ENCODE measurements at places on chromosomes 1 and 21.

GRCh38 chr21:14987370-14988170 lies 77.2 kb downstream of the NRIP1 start:
- no peak for DNase-seq

GRCh38 chr21:23245255-23245654 lies 2247.0 kb downstream of the NCAM2 start:
- no peak for DNase-seq

DNA sequence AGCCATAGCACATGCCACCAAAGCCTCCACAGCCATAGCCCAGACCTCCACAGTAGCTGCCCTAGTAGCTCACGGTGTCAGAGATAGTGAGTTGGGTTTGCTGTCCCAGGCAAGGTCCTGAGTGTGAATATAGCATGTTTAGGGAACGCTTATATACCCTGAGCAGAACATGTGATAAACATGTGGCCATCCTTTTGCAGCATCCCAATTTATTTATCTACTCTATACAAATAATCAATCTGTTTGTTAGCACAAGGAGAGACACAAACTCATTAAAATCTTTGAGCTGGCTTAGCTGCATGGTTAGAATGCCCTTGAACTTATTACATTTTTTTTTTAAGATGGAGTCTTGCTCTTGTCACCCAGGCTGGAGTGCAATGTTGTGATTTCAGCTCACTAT lies at the start of gene KRTAP19-2:
KRTAP19-2 (minus strand) TSS at position 101 of the 400 bp plus-strand sequence; CDS start at position 13, 88 bp downstream.
- no peak for DNase-seq

DNA sequence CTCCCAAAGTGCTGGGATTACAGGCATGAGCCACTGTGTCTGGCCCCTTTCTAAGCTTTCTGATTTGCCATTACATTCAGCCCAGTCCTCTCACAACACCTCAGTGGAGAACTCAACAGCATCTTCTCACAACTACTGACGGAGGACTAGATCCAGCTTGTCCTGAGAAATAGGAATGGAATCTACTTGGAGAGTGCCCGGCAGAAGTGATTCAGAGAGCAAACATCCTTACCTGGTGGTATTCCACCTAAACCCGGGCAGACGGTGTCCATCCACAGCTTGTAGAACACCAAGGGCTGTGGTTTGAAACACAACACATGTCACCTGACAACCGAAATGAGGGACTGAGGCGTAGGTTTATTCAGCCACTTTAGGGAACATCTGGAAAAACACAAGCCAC lies 28.8 kb upstream of the CCSAP start:
- DNase-seq = no peak

- DNase-seq = no peak
Observed at GRCh38 chr1:154837672-154838171, 32.4 kb downstream of the KCNN3 start.

DNA sequence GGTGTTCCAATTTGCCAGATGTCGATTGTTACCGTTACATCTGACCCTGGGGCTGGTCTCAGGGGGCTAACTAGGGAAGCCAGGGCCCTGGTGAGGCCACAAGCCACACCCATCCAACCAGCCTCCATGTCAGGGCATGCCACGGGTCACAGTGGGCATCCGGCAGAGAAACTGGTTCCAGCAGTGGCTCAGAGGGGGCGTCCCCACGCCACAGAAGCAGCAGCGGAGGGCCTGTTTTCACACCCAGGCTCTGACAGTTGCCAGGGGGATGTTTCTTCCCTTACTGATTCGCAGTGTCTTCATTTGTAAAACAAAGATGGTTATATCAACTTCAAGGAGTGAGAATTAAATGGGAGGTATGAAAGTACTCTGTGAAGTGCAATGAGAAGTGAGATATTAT lies 75.0 kb upstream of the COX20 start:
- DNase-seq = no peak

- no peak for DNase-seq
Observed at GRCh38 chr1:9670085-9670484, 18.6 kb downstream of the PIK3CD start.

DNA sequence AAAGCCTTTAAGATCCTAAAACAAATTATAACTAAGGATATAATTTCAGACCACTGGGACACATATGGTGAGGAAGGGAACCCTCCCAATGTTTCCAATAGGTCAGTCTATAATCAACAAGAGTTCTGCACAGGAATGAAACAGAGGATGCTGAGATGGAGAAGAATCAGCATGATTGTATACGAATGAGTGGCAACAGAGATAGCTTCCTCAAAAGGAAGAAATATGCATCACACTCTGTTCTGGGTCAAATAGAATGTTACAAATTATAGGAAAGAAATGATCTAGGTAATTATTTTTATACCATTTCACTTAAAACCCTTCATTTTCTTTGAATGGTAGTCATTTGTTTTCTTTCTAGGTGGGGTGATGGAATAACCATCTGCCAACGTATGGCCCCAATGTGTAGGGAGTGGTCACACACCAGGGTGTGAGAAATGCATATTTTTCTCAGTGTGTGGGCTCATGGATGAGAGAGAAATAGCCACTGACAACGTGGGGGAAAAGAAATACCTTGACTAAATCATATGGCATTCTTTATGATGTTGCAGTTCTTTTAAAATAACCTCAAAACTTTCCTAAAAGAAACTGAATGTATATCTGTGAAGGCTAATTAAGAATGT lies 104.6 kb upstream of the IVNS1ABP start:
- no peak for DNase-seq

DNA sequence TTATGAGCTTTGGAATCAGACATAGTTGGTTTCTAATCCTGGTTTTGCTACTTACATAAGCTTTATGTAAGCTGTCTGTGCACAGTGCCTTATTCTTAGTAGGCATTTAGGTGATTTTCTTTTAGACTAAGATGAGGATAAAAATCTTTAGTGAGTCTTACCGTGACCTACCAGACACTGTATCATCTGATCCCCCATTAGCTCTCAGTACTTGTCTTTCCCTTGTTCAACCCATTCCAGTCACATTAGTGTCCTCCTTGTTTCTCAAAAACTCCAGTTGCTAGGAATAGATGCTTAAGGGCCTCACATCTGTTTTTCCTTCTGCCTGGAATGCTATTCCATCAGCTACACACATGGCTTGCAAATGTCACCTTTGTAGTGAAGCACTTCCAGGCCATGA lies 18.8 kb downstream of the PPP1R12B start:
- no peak for DNase-seq

DNA sequence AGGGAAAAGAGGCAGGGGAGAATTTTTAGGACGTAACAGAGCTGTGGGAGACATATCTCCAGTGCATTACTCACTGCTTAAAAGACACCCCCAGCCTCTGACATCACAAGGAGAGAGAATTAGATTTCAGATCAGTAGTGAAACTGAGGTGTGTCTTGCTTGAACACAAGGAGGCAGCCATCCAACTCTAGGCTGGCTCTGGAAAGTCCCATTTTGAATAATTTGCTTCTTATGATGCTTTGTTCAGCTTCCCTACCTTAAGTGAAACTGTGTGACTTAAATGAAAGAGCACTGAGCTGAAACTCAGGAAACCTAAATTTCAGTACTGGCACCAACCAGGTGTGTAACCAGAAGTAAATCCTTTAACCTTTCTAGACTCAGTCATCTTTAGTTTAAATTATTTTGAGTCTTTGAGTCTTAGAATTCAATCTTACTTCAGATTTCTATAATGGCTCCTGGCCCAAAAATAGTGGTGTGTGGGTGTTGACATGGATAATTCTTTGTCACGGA lies 251.6 kb upstream of the SGIP1 start:
- DNase-seq = peak; percentile 65

DNA sequence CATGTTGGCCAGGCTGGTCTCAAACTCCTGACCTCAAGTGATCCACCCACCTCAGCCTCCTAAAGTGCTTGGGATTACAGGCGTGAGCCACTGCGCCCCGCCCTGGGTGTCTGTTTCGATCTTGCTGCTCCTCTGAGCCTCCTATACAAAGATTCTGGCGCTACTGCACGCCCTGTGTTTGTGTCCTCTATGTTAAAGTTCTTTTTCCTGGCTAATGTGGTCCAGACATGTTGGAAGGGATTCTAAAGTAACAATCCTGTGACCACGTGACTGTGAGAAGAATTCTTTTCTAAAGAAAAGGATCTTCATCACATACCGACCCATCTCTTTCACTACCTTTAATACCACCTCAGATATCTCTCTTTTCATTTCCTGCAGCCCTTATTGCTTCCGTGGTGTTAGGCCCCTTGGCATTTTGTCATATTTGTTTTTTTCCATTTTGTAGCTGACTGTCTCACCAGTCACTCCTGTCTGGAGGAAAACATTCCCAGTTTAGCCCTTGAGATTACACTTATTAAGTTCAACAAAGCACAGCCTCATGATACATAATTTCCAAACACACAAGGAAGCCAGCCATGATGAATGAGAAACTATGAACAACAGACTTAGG lies 27.2 kb upstream of the ENO1 start:
- DNase-seq = no peak

GRCh38 chr1:152515434-152515783 lies 1.1 kb downstream of the CRCT1 start:
- no peak for DNase-seq

DNA sequence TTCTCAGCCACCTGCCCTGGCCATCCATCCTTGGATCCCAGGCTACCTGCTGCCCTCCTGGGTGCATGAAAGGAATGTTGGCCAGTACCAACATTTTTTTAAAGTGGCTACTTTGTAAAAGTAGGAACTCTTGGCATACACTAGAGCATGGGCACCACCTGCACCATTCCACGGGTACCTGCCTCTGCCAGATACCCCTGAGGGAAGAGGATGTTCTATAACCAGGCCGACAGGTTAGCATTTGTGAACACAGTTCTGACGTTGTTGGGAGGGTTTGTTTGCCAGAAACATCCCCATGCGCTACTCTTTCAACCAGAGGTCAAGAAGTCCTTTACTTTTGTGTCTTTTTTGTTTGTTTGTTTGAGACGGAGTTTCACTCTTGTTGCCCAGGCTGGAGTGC lies 43.0 kb downstream of the EVA1C start:
- DNase-seq = no peak

DNA sequence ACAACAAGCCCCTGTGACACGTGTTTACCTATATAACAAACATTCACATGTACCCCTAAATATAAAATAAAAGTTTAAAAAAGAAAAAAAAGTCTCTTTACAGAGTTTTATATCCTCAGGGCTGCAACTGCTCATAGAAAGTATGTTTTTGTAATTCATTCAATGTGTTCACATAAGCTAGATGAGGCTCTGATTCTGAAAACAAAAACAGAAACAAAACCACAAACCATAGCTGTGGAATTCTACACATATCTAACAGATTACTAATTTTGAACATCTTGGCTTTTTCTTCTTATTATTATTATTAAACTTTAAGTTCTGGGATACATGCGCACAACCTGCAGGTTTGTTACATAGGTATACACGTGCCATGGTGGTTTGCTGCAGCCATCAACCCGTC lies 579.6 kb upstream of the ZRANB2 start:
- DNase-seq = no peak

- no peak for DNase-seq
Observed at GRCh38 chr1:985126-985525, 3.2 kb upstream of the PERM1 start.

DNA sequence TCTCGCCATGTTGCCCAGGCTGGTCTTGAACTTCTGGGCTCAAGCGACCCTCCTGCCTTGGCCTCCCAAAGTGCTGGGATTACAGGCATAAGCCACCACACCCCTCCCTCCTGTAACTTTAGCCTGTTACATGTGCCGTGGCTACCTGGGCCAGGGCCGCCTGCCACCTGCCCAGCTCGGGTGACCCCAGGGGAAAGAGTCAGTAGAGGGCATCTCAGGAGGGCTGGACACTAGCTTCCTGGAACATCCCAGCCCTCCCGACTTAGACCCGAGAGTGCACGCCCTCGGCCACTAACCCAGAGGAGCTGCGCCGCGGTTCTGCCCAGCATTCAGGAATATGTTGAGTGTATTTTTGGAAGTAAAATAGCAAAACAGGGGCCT lies 40.4 kb upstream of the TMEM52 start:
- no peak for DNase-seq

GRCh38 chr1:153649137-153649862 lies 9.2 kb upstream of the SNAPIN start:
- no peak for DNase-seq

GRCh38 chr1:229130028-229130668 lies 140.8 kb upstream of the RAB4A start:
- DNase-seq = no peak

DNA sequence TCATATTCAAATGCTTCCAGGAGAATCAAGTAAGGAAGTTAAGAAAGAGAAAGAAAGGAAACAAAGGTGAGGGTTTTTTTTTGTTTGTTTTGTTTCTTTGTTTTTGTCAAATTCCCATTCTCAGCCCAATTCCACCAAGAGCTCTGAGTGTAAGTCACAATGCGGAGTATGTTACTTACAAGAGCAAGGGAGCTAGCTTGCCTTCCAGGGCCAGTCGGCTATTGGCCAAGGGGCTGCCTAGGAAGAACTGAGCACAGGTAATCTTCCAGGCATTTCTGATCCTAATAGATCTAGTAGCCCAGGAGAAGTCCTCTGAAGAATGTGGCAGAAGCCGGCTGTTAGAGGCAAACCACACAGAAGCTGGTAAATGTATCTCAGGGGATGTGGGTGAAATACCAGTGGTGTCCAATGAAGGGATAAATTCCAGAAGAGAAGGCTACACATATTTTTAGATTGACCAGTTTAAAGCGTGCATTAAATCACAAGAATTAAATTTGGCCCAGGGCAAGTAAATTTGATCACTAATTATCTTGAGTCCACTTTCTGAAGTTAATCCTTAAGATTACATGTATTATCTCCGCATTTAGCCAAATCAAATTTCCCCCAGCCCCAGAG lies 239.6 kb upstream of the ADAMTS5 start:
- DNase-seq = no peak

DNA sequence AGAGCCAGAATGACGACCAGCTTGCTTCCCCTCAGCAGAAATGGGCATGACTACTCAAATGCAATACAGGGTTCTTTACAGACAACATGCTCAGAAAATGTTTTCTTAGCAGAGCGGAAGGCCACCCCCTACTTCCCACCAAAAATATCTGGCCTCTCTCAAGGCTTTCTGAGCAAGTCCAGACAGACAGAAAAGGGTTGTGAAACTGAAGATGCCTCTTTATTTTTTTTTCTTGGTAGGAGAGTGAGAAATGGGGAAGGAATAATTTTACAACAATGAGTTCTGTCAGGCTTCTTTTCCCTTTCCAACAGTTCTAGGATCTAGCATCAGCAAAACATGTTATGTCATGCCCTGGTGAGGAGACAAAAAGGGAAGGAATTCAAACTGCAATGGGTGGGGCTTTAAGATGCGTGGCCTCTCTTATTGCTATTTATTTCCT lies 172.0 kb upstream of the CAMK1G start:
- DNase-seq = no peak

DNA sequence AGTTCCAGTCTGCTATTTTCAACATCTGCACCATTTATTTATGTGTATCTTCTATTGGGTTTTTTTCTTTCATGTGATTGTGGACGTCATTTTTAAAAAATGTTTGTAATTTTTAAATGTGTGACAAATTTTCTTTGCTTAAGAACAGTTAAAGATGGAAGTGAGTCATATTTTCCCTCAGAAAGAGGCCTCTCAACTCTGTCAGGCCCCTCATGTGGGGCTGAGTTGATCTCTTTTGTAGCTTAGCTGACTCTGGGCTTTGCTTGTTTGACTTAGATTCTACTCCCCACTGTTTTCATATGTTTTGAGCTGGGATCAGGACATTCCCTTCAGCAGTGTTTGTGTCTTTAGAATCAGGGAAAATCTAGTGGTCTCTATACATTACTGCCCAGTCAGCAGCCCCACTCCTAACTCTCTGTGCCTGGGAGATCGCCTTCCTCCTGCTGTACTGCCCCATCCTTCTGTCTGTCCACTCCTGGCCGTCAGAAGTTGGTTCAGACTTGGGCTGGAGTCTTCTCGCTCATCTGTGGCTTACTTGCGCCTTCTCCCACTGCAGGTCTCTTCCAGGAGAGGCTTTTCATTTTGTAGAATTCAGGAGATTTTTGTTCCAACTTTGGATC lies 137.4 kb downstream of the DYRK1A start:
- DNase-seq = no peak

- DNase-seq = no peak
Observed at GRCh38 chr1:38613996-38614395, 245.6 kb downstream of the RRAGC start.

Measured in activated naive CD4-positive, alpha-beta T cell treated with Interleukin-2 at 50 U/mL for 16 hours (primary cell).